ENCODE measurements at places on chromosomes 6 and 20.

GRCh38 chr6:71254323-71254722, 34.3 kb upstream of the OGFRL1 start:
- no peak for DNase-seq

DNA sequence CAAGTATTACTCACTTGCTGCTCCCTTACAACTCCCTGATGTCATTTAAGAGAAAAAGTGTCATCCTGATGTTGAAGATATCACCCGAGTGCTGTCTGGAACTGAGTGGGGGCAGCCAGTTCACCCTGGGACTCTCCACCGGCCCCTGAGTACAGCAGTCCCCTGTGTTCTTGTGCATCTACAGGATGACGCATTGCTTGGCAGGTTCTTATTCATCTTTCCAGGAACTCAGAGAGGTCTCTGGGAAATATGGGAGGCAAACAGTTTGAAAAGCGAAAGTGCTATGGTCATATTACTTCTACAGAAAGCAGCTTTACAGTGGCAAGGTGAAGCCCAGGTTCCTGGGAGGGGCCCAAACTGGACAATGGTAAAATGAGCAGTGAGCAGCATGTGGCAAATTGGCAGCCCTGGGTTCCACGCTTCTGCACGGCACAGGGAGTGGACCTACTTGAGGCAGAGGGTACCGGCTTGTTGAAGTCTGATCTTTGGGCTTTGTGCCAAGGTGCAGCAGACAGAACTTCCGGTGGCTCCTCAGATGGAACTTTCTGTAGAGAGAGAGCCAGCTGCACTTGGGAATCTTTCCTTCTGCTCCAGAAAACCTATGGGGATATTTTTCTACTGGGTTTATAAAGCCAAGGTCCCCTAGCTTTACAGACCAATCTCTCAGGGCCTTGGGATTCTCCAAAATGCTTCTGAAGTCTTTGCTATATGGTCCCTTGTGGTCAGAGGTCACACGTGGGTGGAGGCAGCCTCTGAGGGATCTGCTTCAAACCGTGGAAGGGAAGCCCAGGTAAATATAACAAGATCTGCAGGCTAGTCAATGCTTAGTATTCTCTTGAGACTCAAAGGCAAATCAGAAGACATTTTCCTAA, 128.3 kb downstream of the MAP3K7 start:
- no peak for DNase-seq

DNA sequence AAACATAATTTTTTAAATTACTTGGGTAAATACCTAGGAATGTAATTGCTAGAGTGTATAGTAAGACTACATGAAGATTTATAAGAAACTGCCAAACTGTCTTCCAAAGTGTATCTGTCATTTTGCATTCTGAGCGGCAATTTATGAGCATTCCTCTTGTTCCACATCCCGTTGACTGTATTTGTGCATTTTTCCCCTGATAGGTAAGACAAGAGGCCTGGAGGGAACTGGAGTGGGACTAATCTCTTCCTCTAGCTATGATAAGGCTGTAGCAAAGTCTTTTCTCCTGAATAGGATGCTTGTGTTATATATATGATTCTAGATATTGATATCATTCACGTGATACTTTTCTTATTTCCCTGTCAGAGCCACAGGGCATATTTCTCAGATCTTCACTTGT, 1557.5 kb downstream of the GRIK2 start:
- no peak for DNase-seq

DNA sequence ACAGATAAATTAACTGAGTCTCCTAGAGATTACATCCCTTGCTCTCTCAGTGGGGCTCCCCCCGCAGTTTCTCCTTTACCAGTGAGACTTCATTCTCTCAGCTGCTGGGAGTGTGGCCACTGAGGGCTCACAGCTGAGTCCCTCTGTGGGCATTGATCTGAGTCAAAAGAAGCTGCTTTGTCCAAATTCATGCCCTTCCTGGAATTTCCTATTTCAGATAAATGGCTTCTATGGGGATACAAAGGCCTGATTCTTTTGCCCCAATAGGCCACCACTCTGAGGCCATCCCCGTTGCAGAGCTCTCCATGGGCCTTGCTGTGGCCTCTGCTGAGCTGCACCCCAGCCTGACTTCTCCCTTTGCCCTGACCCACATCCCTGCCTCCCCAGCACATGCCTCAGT, 10.0 kb downstream of the CST5 start:
- no peak for DNase-seq

GRCh38 chr6:130794010-130794697, 33.1 kb upstream of the SMLR1 start:
- DNase-seq = no peak

DNA sequence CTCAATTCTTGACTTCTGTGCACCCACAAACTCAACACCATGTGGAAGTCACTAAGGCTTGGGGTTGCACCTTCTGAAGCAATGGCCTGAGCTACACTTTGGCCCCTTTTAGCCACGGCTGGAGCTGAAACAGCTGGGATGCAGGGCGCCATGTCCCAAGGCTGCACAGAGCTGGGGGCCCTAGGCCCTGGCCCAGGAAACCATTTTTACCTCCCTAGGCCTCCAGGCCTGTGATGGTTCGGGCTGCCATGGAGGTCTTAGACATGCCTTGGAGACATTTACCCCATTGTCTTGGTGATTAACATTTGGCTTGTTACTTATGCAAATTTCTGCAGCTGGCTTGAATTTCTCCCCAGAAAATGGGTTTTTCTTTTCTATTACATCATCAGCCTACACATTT, 86.9 kb downstream of the MTFR2 start:
- DNase-seq = no peak

DNA sequence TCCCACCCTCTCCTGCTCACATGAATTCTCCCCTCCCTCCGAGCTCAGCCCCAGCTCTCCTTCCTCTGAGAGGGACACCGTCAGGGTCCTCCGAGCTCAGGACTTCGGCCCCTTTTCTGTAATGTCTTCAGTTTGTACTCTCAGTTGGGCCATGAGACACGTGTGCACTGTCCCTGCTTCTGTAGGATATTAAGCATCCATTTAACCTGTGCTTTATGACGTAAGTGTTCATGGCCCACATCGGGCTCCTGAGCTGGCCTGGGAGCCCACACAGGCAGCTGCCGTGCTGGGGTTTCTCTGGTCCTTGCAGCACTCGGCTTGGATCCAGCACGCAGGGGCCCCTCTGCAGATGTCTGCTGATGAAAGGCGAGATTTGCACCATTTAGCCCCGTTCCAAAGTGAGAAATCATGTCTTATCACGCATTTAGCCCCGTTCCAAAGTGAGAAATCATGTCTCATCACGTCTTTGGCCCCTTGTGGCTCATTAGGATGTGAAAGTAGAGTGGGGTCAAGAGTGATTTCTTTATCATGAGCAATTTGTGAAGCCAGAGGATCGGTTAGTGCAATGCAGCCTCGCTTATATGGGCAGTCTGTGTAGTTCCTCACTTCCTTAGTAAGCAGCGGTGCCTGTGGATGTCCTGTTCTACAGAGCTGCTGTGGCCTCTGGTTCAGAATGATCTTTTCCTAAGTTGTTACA, 25.3 kb downstream of the DUSP22 start:
- DNase-seq = no peak

- DNase-seq = no peak
These were observed 1.9 kb downstream of the SYNCRIP start for GRCh38 chr6:85640821-85641220.

- no peak for DNase-seq
These were observed 3.4 kb upstream of the TNXB start for GRCh38 chr6:32112431-32112980.

DNA sequence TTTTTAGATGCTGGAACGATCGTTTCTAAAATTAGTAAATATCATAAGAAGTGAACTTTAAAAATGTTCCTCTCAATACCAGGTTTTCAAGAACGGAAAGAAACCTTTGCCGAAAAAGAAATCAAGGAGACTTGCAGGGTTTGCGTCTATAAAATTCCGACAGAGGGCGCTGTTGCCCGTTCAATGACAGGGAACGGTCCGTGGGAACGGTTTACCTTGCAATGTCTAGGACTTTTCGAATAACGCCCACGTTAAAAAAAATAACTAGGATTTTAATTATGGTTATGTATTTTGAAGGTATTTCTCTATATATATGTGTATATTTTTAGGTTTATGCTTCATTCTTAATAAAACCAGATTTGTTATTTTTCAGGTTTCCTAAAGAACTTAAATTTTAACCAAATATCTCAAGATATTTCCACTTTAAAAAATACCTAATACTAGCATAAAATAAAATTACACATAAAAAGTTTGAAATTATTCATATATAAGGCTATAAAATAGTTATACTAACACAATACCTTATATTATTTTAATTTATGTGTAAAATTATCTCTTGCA, 2.5 kb upstream of the TFAP2B start:
- peak; percentile 54 for DNase-seq

GRCh38 chr20:58233393-58233792, 4.9 kb upstream of the ANKRD60 start:
- no peak for DNase-seq

DNA sequence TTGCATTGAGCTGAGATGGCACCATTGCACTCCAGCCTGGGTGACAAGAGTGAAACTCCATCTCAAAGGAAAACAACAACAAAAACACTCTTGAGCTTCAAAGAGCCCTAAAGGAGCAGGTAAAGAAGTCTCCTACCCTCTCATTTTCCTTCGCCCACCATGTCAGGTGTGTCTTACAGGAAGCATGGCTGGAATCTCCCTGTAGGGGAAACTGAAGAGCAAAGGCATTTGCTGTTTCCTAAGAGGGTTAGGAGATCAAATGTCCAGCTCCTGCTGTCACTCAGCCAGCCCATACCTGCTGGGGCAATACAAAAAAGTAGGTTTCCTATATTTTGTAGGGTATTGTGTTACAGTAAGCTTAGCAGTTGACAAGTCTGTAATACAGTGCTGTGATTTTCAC, 43.3 kb downstream of the SPATA2 start:
- DNase-seq = peak; percentile 44

GRCh38 chr20:60240415-60240814, 282.2 kb downstream of the CDH26 start:
- no peak for DNase-seq

GRCh38 chr20:25325997-25326396, 64.6 kb downstream of the ABHD12 start:
- no peak for DNase-seq

DNA sequence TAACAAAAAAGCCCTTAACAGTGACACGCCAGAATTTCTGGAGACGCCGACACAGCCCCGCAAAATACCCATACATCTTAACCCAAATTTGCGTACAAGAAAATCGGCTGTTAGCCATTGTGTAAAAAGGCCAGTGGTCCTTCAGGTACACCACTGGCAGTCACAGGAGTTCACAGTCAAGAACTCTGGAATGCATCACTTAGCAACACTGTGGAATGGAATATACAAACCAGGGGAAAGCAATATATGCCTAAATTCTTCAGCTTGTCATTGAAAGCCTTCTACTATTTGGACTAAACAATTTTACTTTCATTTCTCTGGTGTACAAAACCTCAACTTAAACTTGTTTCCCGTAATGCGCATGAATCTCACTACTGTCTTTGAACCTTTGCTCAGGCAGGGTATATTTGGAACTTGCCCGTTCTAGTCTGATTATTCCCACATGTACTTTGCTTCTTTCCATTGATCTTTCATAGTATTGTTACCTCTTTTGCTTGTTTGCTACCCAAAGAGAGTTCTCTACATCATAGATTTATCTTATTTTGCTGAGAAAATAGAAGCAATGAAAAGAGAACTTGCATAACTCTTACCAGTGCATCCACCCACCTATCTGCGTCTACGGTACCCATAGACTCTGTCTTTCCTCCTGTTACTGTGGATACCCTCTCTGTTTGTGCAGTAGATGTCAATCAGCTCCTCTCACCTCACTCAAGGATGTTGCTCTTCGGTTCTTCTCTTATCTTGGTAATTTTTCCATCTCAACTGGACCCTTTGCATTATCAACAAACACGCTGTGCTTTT, at the start of gene ARMH2:
TSS of gene ARMH2 (minus strand) at position 178 of the 801 bp plus-strand sequence. CDS start at position 118, 60 bp downstream.
- no peak for DNase-seq

GRCh38 chr6:46993846-46994245, 48.3 kb downstream of the ADGRF1 start:
- peak; percentile 90 for DNase-seq

- DNase-seq = no peak
These were observed 621.9 kb upstream of the CITED2 start for GRCh38 chr6:139996253-139996834.

DNA sequence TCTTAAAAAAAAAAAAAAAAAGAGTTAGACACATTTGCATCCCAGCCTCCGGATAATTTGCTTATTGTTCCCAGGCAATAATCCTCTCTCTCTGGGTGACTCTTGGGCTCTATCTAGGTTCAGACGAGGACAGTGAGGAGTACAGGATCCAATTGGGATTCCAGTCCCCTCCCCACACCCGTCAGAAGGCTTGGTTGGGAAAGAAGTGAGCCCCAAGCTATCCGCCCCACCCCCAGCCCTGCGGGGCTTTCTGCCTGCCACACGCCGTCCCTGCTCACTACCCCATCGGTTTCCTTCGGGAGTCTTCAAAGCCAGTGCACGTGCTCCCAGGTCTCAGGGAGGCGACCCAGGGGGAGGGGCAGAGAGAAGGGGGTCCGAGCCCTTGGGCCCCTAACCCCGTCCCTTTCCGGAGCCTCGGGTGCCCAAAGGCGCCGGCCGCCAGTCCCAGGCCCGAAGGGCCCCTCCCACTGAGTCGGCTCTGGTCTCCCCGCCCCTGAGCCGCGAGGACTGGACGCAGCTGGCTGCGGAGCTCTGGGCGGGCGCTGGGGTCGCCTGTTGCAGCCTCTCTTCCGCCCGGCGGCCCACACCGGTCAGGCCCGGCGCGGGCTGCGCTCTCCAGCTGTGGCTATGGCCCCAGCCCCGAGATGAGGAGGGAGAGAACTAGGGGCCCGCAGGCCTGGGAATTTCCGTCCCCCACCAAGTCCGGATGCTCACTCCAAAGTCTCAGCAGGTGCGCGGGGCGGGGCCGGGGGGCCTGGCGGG, 2.5 kb downstream of the MYMX start:
- no peak for DNase-seq

DNA sequence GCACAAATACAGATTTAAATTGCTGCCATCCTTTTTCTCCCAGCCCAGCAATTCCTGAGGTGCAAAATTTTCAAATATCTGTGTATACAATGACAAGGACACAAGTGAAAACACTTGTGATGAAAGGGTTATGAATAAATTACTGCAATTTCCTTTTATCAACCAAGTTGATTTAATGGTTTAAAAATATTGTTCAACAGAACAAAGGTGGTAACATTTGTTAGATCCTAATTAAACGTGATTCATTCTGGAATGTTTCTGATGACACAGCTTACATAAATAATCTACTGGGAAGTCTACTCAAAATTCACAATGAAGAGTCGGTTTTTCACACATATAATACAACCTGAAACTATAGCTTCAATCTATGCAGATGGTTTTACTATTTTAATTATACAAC, 17.1 kb downstream of the B4GALT5 start:
- peak; percentile 63 for DNase-seq

Measured in RWPE1 (cell line).